ENCODE measurements at places on chromosomes 3 and 15.

DNA sequence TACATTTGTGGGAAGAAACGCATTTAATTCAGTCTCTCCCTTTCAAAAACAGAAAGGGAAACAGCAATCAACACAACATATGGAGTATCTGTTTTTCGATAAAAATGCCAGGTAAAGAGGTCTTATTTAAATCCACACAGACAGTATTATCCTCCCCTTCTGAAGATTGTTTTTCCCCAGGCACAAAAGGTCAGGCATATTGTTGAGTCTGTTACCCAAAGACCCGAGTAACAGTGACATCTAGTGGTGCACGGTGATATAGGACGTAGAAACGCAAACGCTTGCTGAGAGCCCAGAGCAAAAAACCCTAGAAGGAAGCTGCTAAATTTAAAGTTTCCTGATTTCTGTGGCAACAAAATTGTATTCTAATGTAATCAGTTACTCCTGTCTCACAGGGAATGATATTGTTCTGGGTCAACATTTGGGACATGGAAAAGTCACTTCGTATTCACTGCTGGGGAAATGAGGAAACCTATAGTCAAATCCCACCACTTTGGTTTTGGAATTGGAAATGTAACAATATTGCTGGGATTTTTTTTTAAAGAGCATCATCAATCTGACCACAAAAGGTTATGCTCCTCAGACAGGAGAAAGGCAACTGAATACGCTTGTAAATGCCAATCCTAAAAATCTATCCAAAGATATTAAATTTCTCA lies 312.7 kb upstream of the CCDC54 start:
- peak; percentile 62 for DNase-seq

DNA sequence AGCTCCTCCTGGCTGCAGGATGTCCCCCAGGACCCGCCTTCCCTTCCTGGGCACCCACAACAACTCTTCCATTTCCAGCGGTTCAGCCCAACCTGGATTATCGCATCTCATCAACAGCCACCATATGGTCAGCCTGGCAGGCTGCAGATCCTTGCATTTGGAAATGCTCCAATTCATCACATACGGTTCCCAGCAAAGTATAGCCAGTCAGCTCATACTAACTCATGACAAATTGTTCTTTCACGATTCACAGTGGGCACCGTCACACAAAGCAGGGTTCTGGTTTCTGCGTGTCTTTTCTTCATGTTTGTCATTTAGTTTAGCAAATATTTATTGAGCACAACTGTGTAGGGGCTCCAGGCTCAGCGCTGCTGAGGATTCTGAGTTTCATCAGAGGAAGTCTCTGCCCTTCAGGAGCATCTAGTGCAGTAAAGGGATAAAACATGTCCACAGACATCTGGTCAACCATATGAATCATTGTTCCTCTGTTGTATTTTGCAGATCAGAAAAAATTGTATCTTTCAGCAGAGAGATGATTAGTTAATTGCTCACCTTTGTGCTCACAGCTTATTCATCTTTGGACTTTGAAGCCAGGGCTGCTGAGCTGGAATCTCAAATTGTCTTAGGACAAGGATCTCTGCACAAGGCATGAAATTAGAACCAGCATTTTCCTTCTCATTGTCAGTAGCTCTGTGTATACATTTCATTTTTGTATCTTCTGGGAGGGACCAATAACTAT lies 125.1 kb downstream of the GABRG3 start:
- DNase-seq = no peak

DNA sequence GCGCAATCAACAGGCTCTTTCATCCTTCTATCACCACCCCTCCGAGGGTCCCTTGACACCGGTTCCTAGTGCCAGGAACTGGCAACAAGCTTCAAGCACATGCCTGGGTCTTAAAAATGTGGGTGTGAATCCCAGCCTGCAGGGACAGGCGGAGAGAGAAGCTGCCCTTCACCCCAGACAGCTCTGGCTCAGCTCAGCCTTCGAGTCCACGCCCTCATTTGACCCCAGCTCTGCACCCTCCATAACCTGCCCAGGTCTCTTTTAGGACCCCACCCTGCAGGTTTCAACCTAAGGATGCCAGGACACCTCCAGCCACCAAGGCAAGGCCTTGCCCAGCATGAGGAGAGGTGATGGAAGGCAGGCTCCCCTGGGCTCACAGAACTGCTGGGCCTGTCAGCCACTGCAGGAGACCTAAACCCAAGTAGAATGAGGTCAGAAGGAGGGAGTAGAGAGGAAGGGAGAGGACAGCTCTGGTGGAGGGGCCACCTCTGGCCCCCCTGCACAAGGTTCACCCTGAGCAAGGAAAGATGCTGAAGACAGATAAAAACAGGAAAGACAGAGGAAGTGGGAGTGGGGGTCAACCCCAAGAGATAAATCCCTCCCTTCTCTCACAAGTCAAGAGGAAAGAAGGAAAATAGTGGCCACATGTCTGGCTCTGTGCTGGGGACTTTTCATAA lies 2.6 kb upstream of the LOXL1 start:
- no peak for DNase-seq

DNA sequence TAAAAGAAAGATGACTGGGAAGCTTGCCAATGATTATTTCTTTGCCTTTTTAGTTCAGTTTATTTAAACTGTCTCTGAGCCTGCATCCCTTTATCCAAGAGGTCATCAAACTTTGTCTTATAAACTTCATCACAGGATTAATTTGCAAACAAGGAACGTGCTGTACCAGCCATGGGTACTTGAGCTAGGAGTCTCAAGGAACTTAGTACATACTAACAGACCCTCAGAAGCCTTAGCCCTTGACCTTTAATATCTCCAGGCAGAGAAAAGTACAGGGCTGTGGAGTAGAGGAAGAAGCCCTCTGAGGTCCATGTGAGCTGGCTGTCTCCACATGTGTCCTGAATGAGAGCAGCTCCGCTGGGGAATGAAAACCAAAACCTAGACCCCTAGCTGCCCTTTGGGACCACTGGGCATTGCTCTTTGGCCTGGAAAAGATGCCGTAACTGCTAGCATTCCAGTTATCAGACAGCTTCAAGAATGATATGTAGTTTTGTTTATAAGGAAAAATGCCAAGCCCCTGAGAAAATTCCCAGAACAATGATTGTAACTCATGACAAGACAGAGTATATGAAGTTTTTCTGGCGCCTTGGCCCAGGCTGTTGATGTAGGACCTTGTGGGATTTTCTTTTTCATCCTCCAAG lies 92.1 kb downstream of the ASB7 start:
- no peak for DNase-seq

- no peak for DNase-seq
These were observed 1.6 kb downstream of the BBX start for GRCh38 chr3:107524326-107524840.

- DNase-seq = no peak
These were observed 474.7 kb upstream of the UBE2E2 start for GRCh38 chr3:22728406-22728805.

DNA sequence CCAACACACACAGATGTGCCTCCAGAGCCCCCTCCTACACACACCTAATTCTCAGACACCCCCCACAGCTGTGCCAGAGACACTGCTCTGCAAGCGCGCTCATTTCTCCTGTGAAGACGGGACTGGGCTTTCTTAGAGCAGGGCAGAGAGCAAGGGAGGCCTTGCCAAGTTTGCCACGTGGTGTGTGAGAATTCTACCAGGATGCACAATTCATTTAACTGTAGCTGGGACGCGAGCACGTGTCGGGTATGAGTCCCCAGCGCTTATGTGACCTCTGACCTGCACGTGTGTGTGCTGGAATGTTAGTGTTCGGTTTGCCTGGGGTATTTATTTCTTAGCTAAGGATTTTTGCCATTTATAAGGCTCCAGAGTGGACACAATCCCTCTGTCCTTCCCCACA lies 37.0 kb downstream of the FEM1B start:
- no peak for DNase-seq

GRCh38 chr15:31478702-31479221 lies 152.1 kb downstream of the KLF13 start:
- no peak for DNase-seq

DNA sequence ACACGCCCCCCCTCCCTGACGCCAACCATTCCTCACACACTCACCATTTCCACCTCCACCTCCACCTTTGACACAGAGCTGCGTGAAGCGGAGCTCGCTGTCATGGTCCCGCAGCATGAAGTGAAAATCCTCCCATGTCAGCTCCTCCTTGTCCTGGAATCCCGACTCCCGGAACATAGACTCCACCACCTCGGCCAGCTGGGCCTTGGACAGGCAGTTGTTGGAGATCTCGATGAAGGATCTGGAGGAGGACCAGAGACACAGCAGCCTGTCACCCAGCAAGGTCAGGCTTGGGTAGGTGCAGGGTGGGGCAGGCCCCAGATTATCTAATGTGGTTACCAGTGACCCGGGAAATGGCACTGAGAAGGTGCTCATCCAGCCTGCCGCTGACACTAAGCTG lies 12.2 kb downstream of the DUOX2 start:
- DNase-seq = no peak

DNA sequence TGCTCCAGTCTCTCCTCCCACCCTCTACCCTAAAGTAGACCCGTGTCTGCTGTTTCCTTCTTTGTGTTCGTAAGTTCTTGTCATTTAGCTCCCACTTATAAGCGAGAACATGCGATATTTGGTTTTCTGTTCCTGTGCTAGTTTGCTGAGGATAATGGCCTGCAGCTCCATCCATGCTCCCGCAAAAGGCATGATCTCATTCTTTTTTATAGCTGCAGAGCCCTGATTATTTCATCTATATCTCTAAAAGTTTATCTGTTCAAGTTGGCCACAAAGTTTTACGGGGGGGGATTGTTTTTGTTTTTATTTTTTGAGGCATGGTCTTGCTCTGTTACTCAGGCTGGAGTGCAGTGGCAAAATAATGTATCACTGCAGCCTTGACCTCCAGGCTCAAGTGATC lies 4.4 kb upstream of the NEO1 start:
- no peak for DNase-seq

- DNase-seq = peak; percentile 78
These were observed 6.0 kb downstream of the GHRL start for GRCh38 chr3:10286596-10287295.

DNA sequence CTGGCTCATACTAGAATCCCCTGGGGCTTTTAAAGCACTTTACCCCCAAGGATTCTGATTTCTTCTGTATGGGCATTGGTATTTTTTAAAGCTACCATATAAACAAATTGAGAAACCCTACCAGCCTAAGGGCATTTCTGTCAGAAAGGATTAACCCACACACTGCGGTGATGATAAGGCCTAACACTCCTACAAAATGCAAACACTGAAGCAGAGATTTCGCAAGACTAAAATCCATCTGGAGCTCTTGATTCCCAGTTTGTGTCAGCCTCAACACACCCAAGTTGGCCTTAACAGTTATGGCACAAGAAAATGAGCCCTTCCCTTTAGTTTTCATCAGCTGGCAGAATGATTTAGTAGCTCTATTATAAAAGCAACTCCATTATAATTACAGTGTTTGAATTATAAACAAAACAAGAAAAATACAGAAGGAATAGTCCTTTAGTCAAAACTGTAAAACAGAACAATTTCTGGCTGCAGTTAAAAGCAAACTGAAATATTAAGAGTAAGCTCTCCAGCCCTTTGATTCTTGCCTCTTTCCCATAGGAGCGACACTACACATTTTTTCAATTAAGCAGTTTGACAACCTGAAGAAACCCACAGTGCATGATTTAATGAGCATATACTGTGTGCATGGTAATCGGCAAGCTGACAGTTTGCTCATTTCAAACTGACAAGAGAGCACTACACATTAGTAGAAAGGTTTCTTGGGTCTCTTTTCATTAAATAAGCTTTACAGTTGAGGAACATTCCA lies 441.2 kb downstream of the FHIT start:
- DNase-seq = no peak

DNA sequence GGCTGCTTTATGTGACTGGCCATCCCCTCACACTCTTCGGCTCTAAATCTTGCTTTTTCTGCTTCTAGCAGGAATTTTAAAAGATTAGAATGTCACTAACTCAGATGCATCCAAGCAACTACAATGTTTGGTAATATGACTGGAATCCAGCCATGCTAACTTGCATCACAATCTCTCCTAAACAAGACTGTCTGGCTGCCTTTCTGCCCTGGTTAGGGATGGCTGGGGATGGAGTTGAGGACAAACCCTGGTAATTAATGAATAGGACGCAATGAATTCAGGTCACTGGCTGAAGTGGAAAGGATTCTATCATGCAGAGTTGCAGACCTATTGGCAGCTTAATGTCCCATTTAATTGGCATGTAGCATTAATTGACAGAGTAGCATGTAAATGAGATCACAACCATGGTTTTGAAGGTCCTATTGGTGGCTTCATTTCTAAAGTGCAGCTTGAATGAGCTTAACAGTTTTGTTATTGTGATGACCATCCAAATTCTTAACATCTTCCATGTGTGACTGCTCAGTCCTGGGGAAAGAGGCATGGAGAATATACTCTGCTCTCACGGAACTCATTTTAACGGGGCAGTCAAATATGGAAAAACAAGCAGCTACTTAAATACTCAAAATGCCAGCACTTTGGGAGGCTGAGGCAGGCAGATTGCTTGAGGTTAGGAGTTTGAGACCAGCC lies 21.7 kb downstream of the NMNAT3 start:
- DNase-seq = no peak

GRCh38 chr3:46695177-46695961 lies 1.9 kb upstream of the ALS2CL start:
- peak; percentile 31 for DNase-seq

GRCh38 chr3:43224405-43225073 lies 61.8 kb upstream of the SNRK start:
- DNase-seq = no peak

DNA sequence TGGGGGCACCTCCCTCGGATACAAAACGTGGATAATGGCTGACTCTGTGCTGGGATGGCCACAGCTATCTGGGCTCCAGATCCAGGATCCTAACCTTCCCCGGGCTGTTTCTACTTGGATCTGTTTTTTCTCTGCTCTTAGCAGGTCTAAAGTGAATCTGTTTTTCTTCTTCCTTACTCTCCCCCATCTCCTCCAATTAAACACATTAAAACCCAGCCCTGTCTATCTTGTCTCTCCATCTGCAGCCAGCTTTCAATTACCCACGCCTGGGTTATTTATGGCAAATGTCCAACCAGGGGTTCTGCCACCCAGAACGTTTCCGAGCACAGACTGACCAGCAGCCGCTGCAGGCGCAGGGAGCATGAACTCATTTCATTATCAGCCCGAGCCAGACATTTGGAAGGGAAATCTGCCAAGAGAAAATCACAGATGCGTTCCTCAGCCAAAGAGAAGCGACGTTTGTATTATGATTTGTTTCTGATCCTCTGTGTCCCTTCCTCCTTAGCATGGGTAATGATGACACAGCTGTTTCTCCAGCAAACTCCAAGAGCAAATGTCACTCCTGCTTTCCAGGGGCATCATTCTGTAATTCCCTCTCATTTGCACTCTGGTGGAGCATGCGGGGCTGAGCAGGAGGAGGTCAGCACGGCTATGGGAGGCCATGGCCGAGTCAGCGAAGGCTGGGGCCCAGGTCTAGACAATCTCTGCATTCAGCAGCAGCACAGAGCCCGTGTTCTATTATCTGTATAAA lies 42.0 kb downstream of the UMPS start:
- peak; percentile 70 for DNase-seq

- no peak for DNase-seq
These were observed 4.2 kb downstream of the PLCL2 start for GRCh38 chr3:16888785-16889607.

DNA sequence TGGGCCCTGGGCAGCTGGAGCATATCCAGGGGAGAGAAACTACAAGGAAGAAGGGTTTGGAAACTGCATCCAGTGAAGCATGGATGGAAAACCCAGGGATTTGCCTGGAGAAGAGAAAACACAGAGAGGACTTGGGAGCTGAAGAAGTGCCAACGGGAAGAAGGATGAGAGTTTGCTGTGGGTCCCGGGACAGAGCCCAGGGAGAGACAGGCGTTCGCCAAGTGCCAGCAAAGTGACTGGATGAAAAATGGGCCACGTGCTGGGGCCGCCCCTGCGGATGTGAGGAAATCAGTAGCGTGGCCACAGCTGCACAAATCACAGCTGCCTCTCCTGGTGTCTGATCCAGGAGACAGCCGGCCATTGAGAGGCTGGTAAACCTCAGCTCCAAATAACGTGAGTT lies 70.4 kb downstream of the HES1 start:
- DNase-seq = no peak
